Glutamatergic neuron (in vitro differentiated cells): ENCODE measurements at places on chromosomes 4 and X.

- no peak for DNase-seq
Observed at GRCh38 chr4:47213106-47213505, 181.7 kb downstream of the GABRB1 start.

- DNase-seq = no peak
Observed at GRCh38 chr4:165520086-165520485, 141.3 kb downstream of the CPE start.

DNA sequence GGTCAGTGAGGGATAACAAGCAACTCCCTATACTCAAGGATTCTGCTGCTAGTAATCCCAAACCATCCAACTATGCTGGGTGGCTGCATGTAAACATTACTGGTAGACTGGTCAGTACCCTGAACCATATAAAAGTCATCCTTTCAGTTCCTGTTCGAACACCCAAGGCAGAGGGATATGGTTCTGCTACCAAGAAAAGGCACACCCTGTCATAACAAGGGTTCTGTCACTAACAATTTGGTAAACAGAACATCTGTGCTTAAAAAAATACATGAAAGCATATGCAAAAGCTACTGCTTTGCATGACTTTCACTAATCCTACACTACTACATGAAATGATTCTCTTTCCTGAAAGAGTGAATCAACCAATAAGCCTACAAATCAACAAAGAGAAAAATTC is 76.8 kb upstream of the MCF2 start:
- no peak for DNase-seq

GRCh38 chr4:110852793-110853192 is 229.9 kb upstream of the PITX2 start:
- no peak for DNase-seq

GRCh38 chr4:40825014-40825838 is 75.5 kb downstream of the NSUN7 start:
- DNase-seq = no peak

DNA sequence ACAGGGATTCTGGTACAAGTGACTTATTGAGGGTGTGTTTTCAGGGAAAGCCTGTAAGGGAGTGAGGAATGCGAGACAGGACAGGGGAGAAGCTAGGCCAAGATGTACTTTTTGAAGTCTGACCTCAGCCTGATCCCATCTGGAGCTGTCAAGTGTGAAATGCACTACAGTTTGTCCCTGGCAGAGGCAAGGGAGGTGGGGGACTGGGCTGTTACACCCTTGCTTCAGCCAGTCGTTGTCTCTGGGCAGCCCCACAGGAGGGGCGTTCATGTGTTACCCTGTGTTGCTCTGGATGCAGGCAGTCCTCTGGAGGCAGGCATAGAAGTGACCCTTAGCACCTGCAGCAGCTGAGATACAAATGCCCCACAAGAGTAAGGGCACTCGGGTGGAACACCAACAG is 25.8 kb downstream of the PPEF1 start:
- DNase-seq = no peak

- no peak for DNase-seq
Observed at GRCh38 chr4:22504922-22505321, 10.9 kb downstream of the ADGRA3 start.

DNA sequence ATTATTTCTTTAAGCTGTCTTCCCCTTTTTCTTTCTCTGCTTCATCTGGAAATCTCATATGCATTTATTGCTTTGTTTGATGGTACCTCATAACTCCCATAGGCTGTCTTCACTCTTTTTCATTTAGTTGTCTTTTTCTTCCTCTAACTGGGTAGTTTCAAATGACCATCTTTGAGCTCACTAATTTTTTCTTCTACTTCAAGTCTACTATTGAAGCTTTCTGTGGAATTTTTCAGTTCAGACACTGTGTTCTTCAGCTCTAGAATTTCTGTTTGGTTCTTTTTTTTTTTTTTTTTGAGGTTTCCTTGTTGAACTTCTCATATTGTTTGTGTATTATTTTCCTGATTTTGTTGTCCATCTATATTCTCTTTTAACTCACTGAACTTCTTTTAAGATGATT is 23.0 kb downstream of the CASK start:
- DNase-seq = no peak

GRCh38 chr4:145481942-145482208 is 222 bp downstream of the SMAD1 start:
- no peak for DNase-seq

GRCh38 chr4:154741131-154741665 is 2.6 kb upstream of the LRAT start:
- no peak for DNase-seq

DNA sequence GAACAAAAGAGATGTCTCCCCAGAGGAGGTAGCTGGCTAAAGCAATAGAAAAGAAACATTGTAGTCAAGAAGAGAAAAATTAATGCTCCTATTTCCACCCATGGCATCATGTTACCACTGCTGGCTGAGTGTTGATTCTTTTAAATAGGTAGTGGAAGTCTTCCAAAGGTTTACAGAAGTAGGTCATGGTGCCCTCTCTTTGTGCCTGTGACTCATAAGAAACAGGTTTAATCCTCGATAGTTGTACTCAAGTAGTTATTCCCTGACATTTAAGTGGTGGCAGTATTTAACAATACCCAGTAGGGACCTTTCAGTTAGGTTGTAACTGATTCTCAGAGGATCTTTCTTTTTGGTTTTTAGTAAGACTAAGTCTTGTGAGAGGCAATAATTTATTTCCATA is 247.8 kb downstream of the TEX13A start:
- DNase-seq = no peak

GRCh38 chr4:129974730-129975129 is 878.8 kb downstream of the C4orf33 start:
- DNase-seq = no peak

- no peak for DNase-seq
Observed at GRCh38 chr4:120053911-120054310, 12.7 kb downstream of the MAD2L1 start.

GRCh38 chrX:150676221-150676620 is 17.0 kb upstream of the MTMR1 start:
- no peak for DNase-seq

DNA sequence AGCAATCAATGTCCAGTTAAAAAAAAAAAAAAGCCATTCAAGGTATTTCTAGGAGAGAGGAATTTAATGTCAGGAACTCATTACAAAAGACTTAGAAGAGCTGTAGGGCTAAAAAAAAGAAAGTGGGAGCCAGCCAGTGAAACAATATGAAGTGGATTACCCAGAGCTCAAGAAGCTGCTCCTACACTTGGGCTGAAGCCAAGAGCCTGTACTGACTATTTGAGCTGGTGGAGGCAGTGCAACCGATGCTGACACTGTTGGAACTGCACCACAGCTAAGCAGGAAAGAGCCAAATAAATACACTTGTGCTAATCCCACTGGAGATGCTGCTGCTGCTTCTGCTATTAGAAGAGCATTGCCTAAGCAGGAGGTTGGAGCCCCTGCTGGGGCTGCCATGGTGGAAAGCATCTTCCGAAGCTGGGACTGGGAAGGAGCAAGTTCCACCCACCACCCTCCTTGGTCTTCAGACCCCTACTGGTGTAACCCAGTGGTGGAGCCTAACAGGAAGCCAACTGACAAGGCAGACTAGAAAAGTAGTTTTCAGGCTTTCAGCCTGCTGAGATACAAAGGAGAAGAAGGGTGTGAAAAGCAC is 65.4 kb downstream of the CXXC4 start:
- no peak for DNase-seq

- peak; percentile 50 for DNase-seq
Observed at GRCh38 chrX:38220024-38220414, 652 bp downstream of the SRPX start.

- no peak for DNase-seq
Observed at GRCh38 chr4:169110633-169111032, 100.6 kb upstream of the CBR4 start.

DNA sequence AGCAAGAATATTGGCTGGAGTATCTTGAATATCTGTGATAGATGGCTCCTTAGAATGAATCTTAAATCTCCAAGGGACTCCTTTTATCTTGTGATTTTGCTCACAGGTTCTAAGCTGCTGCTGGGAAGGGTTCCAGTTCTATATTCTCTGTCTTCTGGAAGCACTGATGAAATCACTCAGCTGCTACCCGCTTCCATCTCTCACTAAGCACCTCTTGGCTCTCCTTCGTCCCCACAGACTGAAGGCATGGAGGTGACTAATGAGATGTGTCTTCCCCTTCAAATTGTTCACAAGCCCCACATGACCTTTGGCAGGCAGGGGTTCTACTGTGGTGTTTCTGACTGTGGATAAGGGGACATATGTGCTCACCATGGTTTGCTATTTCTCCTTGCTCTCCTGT is 75.9 kb downstream of the C4orf51 start:
- no peak for DNase-seq

- no peak for DNase-seq
Observed at GRCh38 chr4:36786519-36786918, 458.0 kb upstream of the NWD2 start.

DNA sequence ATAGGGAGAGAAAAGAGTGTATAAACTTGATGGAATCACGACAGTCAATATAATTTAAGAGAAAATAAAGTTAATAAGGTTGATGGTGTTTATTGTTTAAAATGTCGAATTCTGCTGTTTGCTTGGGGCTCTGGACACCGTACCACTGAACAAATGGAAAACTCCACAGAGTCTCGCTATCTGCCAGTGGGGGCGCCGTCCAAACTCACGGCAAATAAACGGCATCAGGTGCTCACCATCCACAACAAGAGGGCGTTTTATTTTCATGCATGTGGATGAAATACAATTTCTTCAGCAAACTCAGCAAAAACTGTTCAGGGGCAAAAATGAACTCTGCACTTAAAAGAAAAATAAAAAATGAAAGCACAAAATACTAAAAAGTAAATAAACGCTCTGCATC is 46.6 kb upstream of the FAM47C start:
- peak; percentile 26 for DNase-seq

DNA sequence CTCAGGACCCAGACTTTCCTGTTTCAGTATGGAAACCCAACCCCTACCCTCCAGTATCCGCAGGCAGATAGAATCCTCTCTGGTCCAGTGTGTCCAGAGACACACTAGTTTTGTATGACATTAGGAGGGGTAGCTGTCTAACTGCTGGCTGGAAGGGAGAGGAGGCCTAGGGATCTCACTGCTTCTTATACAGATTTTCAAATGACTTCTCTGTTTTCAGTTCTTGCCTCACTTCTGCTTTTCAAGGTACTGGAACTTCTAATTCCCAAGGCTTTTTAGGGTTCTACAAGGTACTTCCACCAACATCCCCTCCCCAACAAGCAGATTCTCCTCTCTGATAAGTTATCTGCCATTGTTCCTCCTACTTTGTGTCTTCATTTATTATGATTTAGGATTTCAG is 6.1 kb downstream of the SGCB start:
- no peak for DNase-seq

GRCh38 chr4:20418861-20419451 is 167.3 kb downstream of the SLIT2 start:
- no peak for DNase-seq

- peak; percentile 60 for DNase-seq
Observed at GRCh38 chr4:2402048-2402842, 16.2 kb downstream of the ZFYVE28 start.

- no peak for DNase-seq
Observed at GRCh38 chr4:184954482-184954881, 63.8 kb upstream of the HELT start.

- DNase-seq = no peak
Observed at GRCh38 chr4:15689540-15689939, 7.9 kb downstream of the FAM200B start.

- no peak for DNase-seq
Observed at GRCh38 chr4:40720916-40721315, 28.8 kb upstream of the NSUN7 start.

DNA sequence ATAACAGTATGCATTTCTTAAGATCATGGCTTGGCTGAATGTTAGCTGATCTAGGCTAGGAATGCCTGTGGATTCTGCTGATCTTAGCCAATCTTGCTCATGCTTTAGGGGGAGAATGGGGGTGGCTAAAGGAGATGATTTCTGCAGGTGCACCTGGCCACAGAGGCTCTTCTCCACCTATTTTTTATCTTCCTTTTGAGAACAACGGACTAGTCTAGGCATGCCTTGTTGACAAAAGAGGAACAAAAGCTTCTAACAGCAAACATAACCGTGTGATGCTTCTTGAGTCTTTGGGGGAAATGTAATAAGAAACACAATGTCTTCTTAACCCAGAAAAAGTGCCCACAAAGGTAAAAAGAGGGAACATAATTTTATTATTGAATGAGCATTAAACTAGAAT is 743.5 kb downstream of the ARAP2 start:
- no peak for DNase-seq

DNA sequence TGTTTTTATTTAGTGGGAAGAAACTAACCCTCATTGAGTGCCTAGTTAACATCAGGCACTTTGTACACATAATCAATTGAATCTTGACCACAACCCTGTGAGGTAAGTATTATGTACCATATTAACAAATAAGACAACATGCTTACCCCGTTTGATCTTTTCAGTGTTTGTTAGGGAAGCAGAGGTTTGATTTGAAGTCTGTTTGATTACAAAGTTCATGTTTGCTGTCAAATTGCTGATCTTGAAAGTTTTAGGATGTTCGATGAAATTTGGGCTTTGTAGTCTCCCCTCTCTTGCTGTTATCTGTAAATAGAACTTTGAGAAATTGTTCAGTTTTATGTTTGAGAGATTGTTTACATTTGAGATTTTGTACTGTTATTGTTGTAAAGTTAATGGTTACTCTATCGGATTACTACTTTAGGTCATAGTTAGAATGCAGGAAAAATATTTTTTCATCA is 13.4 kb upstream of the ADH4 start:
- DNase-seq = no peak

GRCh38 chr4:2412534-2412884 is 5.9 kb downstream of the ZFYVE28 start:
- DNase-seq = no peak

- no peak for DNase-seq
Observed at GRCh38 chr4:163815776-163816175, 321.3 kb downstream of the TMA16 start.

- no peak for DNase-seq
Observed at GRCh38 chr4:109733728-109734127, 3.9 kb upstream of the PLA2G12A start.

DNA sequence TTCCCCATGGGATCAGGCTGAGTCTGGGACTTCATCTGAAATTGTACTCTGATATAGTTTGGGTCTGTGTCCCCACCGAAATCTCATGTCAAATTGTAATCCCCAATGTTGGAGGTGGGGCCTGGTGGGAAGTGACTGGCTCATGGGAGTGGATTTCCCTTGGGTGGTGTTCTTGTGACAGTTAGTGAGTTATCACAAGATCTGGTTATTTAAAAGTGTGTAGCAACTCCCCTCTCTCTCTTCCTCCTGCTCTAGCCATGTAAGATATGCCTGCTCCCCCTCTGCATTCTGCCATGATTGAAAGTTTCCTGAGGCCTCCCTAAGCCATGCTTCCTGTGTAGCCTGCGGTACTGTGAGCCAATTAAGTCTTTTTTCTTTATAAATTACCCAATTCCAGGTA is 61.0 kb downstream of the RASGEF1B start:
- no peak for DNase-seq

DNA sequence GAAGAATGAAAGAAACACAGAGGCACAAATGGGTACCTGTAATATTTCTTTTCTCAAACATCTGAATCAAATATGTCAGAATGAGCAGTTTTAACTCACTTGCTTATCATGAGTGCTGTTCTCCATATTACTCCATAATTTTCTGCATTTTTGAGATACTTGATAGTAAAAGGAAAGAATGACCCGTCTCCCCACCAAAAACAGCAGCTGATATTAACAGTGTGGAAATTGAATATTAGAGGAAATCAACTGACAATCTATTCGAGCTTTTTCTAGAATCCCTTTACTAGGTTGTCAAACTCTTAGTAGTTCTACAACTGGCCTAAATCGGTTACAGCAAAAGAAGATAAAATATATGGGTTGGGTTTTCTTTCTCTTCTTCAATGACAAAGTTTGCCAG is 49.9 kb upstream of the HELT start:
- DNase-seq = no peak

- no peak for DNase-seq
Observed at GRCh38 chr4:73970945-73971344, 10.9 kb downstream of the PF4 start.
